ENCODE measurements at places on chromosomes 12 and 14.

DNA sequence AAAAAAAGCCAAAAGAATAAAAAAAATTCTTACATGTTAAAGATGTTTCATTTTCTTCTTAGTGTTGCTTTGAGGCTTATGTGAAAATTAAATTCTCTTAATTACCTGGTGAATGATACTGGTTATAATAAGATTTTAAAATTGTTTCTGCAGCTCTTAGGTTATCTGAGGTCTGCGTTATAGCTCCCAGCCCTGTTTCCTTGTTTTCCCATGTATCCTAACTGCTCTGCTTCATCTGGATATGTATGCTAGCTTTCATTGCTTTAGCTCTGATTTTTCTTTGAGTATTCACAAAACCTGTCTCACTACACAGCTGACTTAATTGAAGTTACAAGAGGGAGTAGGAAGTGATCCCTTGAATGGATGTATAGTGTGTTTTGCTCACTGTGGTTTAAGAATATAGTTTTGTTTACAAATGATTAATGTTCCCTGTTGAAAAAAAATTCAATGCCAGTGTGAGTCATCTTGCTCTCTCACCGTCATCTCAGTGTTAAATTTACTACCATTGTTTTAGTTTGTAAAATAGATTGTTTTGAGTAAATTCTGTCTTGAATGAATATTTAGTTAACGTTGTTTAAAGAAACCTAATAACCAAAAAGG is 26.8 kb downstream of the CPSF6 start:
- no peak for DNase-seq

DNA sequence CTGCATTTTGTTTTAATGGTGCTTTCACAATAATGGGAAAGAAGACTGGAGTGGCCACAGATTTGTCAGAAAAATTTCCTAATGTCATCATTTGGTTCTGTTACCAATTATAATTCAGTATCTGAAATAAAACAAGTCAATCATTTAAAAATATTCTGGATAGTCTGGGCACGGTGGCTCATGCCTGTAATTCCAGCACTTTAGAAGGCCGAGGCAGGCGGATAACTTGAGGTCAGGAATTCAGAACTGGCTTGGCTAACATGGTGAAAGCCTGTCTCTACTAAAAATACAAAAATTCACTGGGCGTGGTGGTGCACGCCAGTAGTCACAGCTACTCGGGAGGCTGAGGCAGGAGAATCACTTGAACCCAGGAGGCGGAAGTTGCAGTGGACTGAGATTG is 4.0 kb upstream of the LIMA1 start:
- DNase-seq, result no peak

- DNase-seq, result no peak
Measured at GRCh38 chr14:100072783-100073346, 7.6 kb downstream of the EVL start.

GRCh38 chr14:95547626-95548327 is 12.9 kb downstream of the GLRX5 start:
- DNase-seq, result no peak

DNA sequence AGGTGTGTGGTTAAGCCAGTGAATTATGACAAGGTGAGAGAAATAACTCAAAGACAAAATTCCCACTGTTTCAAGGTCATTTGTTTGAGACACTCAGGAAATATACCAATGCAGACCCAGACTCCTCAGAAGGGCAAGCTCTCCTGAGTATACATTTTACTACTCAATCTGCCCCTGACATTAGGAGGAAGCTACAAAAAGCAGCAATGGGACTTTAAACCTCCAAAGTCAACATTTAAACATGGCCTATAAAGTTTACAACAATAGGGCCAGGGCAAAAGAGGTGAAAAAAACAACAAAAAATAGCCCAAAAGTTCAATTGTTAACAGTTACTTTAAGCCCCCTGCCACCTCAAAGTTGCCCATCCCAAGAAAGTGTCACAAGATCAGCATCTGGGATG is 19.5 kb upstream of the PEX5 start:
- DNase-seq, result no peak

DNA sequence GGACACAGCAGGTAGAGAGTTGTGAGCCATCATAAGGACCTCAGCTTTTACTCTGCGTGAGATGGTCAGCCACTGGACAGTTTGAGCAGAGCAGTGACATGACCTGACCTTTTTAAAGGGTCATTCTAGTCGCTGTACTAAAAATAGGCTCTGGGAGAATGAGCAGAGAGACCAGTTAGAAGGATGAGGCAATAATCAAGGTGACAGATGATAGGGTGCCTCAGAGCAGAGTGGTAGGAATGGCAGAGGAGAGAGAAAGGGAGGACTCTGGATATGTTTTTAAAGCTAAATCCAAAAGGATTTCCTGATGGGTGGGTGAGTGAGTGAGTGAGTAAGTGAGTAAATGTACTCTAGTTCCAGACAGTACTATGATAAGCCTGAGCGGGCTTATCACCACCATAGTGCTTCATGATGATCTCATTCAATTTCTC is 83.6 kb upstream of the ARHGAP5 start:
- DNase-seq, result no peak

DNA sequence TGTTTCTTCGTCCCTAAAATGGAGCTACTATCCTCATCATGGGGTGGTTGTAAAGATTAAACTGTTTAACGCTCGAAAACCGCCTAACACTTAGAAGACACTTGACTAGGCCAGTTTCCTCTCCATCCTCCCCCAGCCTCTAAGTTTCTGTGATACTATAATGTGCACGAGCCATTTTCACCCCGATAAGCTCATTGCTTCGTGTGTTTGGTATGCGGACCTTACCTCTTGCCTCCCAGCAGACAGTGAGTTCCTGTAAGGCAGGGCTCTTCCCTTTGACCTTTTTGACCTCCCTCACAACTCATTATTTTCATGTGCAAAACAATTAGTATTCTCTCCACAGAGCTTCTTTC is 499 bp upstream of the GXYLT1 start:
- DNase-seq, result no peak

All from D341Med (cell line).